NCI-H1105 (cell line): ENCODE measurements at places on chromosomes 6 and 20.

GRCh38 chr6:137001299-137001976, 43.3 kb downstream of the IL20RA start:
- DNase-seq = no peak

DNA sequence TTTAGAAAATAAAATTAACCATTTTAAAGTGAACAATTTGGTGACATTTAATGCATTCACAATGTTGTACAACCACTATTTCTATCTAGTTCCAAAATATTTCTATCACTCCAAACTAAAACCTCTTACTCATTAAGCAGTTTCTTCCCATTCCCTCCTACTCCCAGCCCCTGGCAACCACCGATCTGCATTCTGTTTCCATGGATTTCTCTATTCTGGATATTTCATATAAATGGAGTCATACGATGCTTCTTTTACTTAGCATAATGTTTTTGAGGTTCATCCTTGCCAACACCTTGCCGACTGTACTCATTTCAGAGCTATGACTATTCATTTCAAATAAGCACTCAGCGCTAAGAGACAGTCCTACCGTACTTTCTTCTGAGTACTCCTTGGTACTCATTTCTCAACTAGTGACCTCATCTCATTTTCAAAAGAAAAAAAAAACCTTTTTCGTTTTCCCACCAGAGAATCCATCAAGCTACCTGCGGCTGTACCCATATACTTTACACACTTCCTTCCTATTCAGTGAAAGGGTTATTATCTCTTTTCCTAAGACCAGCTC, 259.2 kb downstream of the UTRN start:
- no peak for DNase-seq

- DNase-seq = peak; percentile 43
These were observed 45.8 kb downstream of the FOXP4 start for GRCh38 chr6:41591859-41592502.

DNA sequence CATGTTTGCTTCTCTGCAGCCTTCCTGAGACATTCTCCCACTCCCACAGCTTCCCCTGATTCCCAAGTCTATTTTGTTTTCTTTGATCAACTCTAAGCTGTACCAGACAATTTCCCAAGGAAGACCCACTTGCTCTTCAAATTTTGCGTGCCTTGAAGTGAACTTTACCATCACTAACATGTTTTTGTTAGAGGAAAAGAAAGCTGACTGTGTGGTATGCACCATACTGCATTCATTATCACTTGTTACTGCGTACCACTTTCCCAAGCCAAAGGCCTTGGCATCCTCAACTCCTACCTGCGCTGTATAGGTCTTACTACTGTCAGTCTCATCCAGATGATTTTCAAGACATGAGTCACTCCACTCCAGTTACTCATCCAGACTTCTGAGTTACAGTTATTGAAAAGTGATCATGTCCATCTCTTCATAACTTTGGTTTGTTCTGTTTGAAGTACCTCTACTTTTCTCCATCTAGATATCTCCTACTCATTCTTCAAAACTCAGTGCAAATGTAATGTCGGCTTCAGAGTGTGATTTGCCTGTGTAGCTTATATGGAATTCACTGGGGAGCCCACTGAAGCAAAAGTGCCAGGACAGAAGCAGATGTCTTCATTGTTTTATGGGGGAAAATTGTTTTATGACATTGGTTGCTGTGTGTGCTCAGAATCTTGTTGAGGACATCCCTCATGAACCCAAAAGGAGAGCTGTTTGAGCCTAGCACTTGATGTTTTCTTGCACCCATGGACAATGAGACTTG, 5.2 kb downstream of the RPS12 start:
- DNase-seq = no peak

DNA sequence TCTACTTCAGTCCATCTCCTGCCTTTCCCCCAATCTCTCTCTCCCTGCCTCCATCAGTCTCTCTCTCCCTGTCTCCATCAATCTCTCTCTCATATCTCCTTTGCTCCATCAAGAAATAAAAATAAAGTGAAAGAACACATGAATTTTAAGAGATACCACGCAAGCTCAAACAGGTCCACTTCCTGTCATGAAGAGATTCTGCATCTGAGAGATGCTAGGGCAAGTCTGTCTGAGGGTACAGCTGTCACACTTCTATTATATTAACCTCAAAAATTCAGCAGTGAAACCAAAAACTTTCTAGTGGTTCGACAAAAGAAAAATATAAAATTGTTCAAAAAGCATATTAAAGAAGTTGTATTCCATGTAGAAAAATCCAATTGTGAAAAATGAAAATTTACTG, 296.8 kb upstream of the RSPO3 start:
- DNase-seq = no peak

GRCh38 chr6:54716877-54717276, 129.7 kb upstream of the FAM83B start:
- DNase-seq = no peak

GRCh38 chr6:112600168-112600567, 253.0 kb downstream of the RFPL4B start:
- DNase-seq = no peak

DNA sequence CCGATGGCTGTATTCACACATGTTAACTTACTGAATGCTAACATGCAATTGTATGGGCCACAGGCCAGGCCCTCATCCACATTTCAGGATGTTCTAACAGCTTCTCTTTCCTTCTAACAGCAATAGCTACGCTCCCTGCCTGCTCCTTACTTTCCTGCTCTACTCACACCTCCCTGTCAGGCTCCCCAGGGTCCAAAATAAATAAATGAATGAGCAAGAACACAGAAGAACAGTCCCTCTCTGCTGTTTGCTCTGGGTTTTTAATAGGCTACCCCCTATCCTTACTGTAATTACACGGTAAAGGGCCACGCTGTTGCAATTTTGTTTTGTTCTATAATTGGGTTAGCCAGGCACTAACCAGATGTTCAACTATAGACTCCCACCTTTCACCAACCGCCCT, 135.6 kb downstream of the GMDS start:
- peak; percentile 60 for DNase-seq

GRCh38 chr6:127460465-127460864, 1.3 kb upstream of the KIAA0408 start:
- DNase-seq = no peak

GRCh38 chr20:44357555-44358125, 2.1 kb downstream of the HNF4A start:
- no peak for DNase-seq

DNA sequence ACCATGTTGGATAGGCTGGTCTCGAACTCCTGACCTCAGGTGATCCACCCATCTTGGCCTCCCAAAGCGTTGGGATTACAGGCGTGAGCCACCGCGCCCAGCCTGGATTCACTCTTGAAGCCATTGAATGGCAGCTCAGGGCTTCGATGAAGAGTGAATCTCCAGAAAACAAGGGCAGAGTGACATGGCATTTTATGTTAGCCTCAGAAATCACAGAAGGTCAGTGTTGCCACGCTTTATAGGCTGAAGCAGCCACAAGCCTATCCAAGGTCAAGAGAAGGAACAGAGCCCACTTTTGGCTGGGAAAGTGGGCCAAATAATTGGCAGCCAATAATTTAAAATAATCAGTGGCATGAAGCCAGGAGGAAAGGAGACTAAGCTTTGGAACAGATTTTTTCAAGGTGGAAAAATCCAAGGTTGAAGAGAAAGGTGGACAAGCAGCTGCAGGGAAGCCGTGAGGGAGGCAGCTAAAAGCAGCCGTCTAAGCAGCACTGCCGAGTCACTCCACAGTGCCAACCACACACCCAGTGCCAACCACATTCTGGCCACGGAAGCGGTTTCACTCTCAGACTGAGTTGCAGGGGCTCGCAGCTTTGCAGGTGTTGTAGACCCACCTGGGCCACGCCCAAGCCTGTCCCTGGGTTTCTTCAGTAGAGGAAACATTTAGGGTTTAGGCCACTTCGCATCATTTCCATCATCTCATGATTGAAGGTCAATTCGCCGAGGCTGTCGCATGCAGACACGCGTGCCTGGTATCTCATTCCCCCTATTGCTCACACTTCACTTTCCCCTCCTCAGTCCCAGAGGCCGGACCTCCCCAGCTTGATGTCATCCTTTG, 17.4 kb upstream of the AVP start:
- no peak for DNase-seq

DNA sequence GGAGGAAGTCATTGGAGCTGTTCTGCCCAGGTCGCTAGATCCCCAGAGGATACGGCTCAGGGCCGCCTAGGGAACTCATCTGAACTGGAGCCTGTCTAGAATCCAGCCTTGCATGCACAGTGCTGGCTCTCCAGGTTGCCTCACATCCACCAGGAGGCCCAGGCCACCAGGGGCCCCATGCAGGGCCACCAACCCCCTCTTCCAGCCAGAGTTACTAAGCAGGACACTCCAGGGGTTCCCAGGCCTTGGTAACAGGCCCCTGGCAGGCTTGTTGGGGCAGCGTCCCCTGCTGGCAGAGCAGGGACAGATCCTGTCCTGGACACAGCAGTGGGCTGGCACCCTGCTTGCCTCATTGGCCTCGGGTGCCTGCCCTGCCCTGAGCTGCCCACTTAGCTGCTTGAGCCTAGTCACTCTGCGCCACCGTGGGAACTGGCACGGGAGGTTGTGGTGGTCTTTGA, 35.3 kb downstream of the EFCAB8 start:
- no peak for DNase-seq
